ENCODE measurements at places on chromosomes 7 and 10. TPM values are rescaled to one million over a fixed set of nuclear protein-coding genes. Genes with fewer than 3 reads are reported as not detected.

DNA sequence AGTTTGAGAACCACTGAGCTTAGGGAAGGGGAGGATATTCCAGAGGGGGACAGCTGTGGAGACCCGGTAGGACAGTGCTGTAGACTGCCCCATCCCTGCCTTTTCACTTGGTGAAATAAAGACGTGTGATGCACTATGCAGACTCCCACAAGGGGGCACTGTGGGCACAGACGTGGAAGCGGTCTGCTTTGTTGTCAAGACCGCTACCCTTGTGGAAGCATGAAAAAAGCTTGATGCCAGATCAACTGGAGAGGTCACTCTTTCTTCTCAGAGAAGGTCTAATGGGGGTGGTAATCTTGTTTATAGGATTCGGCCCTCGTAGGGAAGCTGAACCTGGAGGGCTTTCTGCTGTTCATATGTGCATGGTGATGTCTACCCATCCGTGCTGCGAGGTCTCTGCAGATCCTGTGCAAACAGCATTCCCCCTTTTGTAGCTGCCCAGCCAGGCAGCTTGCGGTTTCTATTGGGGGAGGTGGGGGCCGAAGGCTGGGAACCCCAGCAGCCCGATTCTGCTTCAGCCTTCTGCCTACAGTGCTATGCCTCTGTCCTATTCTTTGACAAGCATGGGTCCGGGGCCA lies 13.7 kb downstream of the RPS24 start:
- DNase-seq: peak; percentile 92

GRCh38 chr10:99647601-99648151 lies 11.6 kb upstream of the ENTPD7 start:
- DNase-seq: no peak

DNA sequence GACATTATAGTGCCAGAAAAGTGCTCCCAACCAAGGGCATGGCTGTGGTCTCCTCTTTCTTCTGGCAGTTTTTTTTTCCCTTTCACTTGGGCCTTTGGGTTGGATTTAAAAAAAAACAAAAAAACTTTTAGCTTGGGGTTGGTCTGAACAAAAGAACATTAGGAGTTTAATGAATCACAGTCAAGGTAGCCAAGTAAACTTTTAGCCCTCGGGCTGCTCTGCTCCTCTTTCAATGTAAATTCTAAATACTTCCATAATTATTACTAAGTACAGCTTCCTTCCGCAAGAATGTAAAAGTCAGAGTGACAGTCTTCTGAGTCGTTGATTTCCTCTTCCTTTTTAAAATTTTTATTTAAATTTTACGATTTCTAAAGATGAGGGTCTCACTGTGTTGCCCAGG lies 79.2 kb downstream of the NRF1 start:
- no peak for DNase-seq

DNA sequence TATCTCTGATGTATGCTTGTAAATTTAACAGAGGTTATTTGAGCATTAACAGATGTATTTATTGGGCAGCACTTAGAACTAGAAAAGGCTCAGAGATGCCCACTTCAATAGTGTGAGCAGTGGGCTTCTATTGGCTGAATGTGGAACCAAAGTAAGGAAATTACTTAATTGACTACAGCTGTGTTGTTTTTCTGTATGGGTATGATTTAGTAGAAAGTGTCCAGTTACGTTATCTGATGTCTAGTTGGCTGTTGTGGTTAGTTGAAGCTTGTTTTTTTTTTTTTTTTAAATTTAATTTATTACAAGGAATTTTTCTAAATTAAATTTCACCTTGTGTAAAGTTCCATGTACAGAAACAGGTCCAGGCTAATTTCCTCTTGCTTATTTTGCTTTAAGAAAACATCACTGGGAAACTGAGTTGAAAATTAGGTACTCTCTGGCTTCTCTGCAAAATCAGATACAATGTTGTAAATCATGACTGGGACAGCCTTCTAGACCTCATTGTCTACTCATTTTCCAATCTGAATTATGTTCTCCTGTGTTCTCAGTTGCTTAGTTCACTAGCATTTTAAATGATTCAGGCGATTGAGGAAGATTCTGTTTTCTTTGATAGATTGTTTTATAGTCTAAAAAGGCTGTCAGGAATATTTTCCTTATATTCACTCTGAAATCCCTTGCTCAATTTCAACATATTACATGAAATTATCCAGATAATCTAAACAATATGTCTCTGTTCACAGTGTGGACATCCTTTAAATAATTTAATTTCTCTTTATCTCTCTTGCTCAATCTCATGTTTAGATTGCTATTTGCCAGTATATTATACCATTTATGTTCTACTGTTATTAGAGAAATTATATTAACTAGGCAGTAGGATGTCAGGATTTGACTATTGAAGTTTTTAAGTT lies 53.0 kb downstream of the PHF14 start:
- no peak for DNase-seq

DNA sequence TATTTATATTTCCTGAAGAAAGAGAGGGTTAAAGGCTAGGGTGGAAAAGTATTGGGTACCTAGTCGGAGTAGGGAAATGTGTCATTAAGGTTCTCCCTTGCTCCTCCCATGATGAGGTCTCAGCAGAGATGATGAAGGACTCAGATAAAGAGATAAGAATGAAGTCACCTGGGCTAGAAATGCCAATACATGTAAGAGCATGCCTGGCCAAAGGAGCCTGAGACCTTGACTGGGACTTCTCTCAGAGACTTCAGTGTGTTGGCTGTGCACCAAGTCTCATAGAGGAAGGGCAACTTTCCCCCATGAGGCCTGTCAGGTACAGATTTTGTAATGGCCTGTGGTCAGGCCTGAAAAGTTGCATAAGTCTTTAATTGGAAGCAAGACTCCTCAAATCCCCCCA lies 361.0 kb upstream of the CDC14C start:
- DNase-seq: no peak

GRCh38 chr7:19709249-19709578 lies 377 bp upstream of the POLR1F start:
- DNase-seq: no peak

GRCh38 chr10:14235566-14236195 lies 95.0 kb downstream of the FRMD4A start:
- no peak for DNase-seq

DNA sequence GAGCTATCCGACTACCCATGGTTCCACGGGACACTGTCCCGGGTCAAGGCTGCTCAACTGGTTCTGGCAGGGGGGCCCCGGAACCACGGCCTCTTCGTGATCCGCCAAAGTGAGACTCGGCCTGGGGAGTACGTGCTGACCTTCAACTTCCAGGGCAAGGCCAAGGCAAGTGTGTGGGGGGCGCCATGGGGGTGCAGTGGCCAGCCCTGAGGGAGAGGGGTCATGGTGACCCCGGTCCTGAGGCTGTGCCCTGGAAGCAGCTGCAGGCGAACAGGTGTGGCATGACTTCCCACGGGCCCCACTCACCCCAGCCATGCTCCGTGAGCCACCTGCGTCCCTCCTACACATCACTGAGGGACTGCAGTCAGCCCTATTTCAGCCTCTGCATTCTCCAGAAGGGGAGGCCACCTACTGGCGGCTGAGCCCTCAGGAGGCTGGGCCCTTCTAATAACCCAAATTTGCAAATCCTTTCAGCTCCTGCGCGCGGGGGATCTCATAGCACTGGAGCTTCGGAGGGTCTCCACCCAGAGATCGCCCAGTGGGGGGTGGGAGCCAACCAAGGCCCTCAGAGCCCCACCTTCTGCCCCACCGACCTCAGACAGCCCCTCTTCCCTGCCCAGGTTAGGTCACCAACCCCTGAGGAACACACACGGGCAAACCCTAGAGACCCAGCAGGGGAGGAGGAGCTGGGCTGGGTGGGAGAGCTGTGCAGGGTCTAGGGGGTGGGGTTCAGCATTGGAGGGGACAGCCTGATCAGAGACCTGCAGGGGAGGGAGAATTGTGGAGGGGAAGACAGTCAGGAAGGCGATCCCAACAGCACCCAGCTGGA lies 30.8 kb downstream of the SH2B2 start:
- DNase-seq: peak; percentile 18

The BZW2 gene
- polyA plus RNA-seq: 32.4 TPM

The THSD7A gene
- 0.53 TPM for polyA plus RNA-seq

Measured in lung (tissue), 17 donors.